OCI-LY7 (cell line): ENCODE measurements at places on chromosomes 5 and 9.
A peak's percentile ranks its signal among the peaks of the same experiment; 100 is the strongest.

DNA sequence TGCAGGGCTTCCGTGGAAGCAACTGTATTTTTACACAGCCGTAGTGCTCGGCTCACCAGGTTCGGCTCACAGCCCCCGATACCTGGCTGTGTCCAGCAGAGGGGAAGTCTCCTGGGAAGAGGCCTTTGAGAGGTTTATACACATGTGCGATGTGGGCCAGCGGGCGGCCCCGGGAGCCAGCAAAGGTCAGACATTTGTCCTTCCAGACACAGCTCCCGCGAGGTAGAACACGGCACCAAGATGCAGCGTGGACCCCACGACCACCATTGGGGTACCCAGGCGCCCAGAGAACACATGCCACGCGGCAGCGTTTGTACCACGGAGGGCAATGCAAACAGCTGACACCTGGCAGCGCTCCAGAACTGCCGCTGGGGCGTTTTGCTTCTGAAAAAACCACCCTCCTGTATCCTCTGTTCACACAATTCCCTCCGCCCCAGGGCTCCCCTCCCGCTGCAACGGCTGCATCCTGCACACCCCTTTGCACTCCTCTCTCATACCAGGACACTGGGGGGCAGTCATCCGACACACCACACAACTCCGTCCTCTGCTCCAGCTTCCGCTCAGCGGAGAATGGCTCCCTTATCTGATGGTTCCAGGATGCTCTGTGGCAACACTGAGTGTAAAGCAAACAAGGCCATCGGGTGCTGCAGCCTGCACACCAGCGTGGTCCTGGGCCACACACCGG, 235.3 kb downstream of the SYK start:
- DNase-seq: peak; percentile 72

GRCh38 chr9:115018547-115019435, 88.4 kb upstream of the TNFSF8 start:
- DNase-seq: no peak

DNA sequence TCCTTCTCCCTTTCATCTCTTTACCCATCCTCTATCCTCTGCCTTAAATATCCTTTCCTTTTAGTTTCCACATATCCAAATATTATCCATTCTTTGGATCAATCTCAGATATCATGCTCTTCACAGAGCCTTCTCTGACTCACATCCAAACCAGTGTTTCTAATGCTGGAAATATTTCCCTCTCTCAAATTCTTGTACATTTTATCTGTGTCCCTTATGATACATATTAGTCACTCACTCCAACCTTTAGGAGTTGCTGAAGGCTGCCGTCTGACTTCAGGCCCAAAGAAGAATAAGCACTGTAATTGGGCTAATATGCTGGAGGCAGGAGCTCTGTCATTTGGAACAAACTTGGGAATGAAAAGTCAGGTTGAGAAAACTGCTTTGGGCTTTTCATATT, 156.4 kb upstream of the RUSC2 start:
- DNase-seq: no peak

DNA sequence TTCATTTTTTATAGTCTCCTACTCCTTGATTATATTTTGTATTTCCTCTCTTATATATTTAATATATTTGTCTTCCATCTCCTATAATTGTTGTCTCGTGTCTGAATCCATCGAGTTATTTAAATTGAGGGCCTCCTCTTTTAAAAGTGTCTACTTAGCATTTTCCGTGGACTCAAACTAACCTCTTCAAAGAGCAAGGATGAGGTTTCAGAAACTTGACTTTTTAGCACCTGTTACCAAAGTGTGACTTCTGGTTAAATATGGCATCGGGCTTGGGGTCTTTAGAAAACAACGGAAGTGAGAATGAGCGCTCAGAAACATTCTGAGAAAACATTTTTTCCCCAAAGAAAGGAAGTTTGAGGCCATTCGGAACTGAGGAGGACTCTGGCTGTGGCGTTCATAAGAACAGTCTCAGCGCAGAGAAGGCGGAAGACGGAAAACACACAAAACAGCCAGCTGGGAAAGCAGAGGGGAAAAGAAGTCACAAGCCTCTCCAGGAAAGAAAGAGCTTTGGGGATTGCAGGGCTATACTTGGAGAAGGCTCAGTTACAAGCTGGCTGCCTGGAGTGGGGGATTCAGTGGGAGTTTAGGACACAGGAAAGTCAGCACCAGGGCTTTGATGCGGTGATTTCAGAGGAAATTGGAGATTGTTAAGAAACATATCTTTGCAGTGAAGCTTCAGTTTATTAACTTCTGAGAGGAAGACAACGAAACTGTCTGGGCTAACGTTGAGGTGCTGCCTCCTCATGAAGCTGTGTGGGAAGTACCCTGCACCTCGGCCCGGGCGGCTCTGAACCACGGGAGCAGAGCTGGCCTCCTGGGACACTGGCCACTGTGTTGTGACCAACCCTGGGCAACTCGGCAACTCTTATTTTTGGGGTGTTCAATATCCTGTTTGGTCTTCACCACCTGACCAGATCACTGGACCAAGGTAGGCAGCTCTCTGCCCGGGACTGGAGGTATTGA, 25.1 kb upstream of the IRX2 start:
- no peak for DNase-seq

DNA sequence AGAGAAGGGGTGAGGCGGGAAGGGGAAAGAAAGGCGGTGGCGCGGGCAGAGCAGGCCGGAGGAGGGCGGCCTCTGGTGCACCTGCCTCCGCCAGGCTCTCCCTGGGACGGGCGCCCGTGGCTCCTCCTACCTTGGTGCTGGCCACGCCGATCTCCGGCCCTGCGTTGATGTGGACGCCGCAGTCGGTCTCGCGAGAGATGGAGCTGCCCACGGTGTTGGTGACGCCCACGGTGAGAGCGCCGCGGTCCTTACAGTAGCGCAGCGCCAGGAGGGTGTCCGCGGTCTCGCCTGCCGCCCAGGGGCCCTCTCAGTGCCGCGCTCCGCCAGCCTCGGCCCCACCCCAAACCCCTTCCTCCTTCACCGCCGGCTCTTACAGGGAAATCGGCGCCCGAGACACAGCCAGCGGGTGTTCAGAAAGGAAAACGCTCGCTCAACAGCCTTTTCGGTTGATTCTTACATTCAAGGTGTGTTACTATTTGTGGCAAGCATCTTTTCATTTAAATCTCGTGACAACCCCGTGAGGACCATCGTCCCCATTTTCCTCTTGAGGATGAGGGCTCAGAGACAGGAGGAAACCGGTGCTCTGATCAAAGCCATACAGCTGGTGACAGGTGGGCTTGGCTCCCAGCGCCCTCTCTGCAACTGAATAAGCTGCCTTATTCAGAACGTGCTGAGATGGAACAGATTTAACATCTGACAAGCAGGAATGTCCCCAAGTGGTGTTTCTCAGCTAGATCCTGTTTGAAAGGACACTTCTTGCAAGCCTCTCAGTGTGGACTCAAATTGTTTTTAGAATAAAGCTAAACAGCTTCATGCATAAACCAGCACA, 22.0 kb upstream of the MAPK9 start:
- no peak for DNase-seq
